ENCODE measurements at places on chromosomes 2 and 18.

DNA sequence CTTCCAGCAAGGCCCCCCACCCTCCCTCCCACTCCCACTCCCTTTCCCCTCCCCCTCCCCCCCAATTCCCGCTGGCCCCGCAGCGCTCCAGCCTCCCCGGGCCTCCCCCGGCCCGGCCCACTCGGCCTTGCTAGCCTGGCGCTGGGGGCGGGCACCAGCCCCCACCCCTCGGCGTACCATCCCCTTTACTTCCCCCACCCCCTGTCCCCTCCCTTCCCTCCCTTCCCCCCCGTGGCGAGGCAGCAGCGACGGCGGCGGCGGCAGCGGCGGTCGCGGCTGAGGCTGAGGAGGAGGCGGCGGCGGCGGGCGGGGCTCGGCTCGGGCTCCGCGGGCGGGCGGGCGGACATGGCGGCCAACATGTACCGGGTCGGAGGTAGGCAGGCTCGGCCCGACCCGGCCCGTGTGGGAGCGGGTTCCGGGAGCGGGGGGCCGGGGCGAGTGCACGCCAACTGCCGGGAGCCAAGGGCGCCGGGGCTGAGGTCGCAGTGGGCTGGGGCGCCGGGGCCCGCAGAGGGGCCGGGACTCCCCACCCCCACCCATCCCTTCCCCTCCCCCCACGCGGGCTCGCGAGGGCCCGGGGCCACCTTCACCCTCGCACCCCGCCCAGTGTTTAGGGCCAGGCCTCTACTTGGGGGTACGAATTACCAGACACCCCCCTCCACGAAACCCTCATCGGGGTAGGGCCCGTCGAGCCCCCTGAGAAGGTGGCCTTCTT is at the start of gene MTA3:
TSS of gene MTA3 (plus strand) at position 232 of the 715 bp plus-strand sequence. CDS start at position 346, 114 bp downstream.
- peak; percentile 7 for DNase-seq

DNA sequence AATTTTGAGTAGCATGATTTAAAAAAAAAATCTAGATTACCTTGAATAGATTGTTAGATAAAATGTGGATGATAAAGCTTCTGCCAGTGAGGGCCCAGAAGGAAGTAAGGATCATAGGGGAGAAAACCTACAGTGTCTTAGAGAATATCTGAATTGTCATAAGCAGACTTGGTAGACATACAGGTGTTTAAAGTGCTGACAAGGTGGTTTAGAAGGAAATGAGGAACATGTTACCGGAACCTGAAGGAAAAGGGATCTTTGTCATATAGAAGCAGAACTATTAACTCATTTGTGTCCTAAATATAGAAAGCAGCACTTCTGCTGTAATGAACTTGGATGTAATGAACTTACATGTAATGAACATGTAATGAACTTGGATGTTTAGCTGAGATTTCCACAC is 94.9 kb upstream of the TTC27 start:
- no peak for DNase-seq

GRCh38 chr2:98795891-98796676 is 65.2 kb upstream of the MGAT4A start:
- no peak for DNase-seq

GRCh38 chr18:23573626-23574431 is 12.5 kb downstream of the NPC1 start:
- no peak for DNase-seq

GRCh38 chr2:208179028-208179609 is 10.7 kb downstream of the C2orf80 start:
- DNase-seq: no peak

GRCh38 chr18:10374195-10374594 is 80.2 kb upstream of the APCDD1 start:
- DNase-seq: no peak

DNA sequence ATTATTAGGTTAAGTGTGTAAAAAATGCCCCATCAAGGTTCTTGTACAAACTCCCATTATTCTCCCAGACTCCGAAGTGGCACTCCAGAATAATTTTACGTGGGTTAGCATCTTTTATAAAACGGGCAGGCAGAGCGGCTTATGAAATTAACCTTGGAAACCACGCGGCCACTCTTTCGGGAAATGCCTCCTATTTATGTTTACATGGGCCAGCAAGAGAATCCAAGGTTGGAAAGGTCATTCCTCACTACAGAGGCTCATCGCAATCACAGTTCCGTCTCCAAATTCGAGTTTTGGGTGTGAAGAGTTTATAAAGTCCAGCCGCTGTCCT is 1.2 kb upstream of the IMPA2 start:
- DNase-seq: no peak

DNA sequence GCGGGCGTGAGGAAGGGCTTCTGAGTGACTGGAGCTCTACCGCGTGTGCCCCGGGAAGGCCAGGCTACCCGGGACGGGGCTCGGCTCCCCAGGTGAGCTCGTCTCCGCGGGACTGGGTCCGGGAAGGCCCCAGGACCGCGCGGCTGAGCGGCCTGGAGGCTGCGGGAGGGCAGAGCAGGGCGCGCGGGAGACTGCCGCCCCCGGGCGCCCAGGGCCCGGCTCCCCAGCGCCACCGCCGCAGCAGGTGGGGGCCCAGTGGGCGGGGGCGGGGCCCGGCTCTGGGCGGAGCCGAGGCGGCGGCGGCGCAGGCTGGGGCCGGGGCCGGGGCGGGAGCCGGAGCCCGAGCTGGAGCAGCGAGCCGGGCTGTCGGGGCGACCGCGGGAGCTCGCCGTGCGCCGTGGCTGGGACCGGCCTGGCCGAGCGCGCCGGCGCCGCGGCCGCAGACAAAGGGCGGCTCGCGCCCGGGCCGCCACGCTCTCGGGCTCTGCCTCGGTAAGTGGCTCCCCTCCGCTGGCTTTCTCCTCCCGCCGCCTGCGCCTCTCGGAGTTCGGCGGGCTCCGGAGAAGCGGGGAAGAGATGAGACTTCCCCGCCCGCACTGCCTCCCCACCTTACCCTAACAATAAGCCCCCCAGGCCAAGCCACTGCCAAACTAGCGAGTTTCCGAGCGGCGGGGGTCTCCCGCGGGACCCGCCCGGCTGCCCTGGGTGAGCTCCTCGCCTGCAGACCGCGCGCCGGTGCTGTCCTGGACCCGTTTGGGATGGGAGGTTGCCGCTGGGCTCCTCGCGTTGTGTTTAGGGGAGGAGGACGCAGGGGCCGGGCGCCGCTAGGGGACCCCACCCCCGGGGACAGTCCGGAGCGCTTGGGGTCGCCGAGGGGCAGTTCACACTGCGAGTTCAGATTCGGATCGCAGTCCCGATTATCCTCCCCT is at the start of gene MAPK4:
TSS of gene MAPK4 (plus strand) at position 336 of the 929 bp plus-strand sequence. CDS start 103,872 bp downstream, outside the sequence.
- no peak for DNase-seq

DNA sequence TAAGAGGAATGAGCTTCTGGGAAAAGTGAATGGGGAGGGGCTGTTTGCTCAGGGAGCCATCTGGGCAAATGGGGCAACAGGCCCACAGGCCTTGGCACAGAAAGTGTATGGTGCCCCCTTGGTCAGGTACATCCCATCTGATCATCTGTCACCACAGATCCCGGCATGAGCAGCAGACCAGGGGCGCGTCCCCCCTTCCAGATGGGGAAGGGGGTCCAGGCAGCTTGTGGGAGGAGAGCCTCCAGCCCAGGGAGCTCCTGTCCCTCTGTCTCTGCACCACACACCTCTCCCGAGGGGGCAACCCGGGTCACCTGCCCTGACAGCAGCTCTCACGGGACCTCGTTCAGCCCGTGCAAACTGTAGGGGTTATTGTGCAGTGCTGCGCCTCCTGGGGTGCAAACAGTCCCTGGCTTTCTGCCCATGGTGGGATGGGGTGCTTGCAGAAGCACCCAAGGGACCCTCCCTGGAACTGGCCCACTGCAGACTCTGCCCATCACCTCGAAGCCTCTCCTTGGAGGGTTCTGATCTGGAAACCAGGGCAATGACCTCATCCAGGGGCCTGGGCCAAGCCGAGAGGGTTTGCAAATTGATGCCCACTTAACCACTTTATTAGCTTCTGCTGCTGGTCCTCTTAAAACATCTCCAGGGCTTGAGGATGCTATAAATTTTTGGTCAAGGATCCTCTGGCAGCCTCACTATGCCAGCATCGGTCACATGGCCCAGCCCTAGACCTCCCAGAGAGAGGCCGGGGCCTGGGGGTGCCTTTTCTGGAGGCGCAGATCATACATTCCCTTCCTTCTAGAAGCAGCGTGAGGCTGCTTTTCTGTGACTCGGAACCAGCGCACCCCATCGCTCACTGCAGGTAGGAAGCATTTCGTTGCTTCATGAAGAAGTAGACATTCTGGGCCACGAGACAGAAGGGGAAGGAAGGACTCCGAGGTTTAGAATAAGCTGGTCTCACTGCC is 7.6 kb upstream of the BOK start:
- DNase-seq: no peak

DNA sequence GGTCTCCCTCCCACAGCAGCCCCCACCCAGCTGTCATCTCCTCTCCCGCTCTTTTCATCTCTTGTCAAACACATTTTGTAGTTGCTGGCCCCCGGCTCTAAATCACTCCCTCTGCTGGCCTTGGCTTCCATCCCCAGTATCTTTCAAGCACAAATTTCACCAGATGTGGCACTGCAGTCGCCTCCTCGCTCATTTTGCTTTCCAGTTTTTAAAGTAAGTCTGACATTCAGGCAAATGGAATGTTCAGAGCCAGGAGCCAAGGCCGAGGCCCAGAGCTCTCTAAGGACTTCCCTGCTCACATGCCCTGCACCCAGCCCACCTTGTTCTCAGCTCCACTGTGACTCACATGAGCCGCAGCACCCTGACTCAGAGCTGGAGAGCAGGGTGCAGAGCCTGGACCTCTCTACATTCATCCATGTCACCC is 158.4 kb downstream of the GALNT14 start:
- no peak for DNase-seq

DNA sequence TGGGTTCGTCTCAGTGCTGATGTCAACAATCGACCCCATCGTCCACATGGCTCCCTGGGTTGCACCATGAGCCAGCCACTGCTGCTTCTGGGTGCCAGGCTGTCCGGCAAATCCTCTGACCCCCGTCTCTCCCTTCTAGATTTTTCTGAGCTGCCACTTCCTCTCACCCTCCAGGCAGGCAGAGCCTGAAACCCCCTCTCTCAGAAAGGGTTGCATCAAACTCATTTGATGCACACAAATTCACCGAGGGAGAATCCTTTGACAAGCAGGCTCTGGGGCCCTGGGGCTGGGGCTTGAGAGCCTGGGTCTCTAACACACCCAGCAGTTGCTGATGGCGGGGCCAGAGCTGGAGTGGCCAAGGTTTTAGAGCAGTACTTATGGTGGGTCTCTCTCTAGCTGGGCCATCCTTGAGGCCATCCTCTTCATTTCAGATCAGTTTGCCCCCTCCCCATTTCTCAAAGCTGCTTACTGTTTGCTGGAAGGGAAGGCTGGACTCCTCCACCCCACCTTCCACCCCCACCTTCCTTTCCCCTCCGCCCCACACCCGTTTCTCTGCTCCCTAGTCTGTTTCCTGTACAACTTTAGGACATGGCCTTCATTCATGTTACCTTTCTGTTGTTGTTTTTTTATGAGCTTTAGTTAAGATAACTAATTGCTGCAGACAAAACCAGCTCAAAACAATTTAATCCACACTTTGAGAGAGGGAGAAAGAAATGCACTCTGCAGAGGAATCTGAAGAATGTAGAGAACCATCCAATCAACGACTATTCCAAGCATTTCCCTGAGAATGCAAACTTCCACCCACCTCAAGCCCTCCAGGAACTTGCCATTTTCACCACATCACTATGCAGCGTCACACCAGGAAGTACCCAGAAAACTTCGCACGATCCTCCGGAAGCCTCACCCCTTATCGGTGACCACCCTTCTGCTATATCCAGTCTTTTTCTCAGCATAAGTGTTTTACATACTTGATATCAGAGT is 69.5 kb downstream of the ARL4C start:
- no peak for DNase-seq

DNA sequence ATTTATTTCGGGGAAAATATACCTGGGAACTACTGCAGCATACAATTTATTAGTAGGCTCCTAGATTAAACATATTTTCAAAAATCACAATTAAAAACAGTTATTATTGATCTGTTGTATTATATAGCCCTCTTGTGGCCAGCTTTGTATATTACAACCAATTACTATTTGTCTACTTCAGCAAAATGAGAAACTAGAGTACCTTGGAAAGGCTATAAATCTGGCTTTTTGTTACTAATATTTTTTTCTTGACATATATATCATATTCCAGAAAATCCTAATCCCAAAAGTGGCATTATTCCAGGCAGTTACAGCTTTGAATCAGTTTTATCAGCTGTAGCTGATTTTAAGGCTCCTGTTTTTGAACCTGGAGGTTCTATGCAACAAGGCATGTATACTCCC is 101.2 kb downstream of the UBR3 start:
- DNase-seq: no peak

DNA sequence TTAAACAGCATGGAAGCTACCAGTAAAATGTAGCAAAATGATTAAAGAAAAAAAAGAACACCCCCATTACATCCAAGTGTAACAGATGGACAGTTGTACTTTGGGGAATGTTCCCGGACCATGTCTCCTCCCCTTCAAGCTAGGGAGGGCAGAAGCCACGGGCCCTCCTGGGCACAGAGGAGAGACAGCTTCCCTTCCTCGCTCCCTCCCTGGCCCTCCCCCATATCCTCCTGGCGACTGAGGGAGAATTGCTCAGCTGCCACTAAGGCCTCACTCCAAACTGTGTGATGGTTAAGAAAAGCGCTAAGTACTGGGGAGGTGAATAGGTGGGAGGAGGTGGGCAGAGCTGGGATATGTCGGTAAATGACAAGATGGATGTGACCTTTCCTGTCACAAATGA is 358.0 kb downstream of the HRH4 start:
- DNase-seq: no peak

DNA sequence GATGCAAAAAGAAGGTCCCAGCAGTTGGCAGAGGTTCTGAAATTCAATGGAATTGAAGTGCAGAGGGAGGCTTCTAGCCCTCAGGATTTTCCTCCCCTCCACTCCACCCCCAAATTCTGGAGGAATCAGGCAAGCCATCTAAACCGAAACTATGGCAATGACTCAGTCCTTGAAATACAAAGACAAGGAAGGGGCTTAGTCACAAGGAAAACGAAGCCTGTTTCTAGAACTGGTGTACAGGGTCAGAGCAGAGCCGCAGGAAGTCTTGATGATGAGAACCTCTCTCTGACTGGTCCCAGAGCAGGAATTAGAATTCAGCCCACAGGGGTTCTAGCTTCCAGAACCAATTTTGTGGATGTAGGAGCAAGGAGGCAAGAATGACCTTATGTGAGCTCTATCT is 111.7 kb upstream of the SCN1A start:
- no peak for DNase-seq

GRCh38 chr18:58268849-58269248 is 224.8 kb downstream of the NEDD4L start:
- DNase-seq: no peak

DNA sequence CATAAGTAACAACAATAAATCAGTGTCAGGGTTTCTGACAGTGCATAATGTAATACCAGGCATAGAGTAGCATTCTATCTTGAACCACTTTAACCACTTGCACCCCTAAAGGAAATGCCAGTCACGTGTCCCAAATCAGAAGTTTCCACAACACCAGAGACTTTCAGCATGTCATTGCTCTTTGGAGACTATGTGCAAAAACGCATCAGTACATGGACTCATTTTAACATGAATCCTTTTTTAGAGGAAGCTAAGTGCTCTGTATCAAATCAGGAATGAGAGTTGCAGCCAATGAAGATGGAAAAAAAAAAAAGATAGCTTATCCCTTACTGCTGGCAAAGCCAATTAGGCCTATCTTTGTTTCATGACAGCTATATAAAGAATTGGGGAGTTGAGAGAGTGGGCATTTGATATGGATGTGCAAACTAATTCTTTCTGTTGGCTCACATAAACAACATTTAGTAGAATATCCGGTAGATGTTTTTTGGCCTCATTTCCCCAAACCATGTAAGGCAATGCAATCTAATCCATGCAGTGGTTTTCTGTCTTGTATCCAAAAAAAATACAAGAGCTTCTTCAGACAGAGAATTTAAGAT is 353.1 kb downstream of the IRS1 start:
- no peak for DNase-seq

Data from stimulated activated CD4-positive, alpha-beta T cell treated with anti-CD3 and anti-CD28 coated beads, Interleukin-1b, Interleukin-23, amount 100 ng/mL, for 1 hour (primary cell).